ENCODE measurements at places on chromosomes 12 and 14. TPM values are rescaled to one million over a fixed set of nuclear protein-coding genes. Genes with fewer than 3 reads are reported as not detected.
A peak's percentile ranks its signal among the peaks of the same experiment; 100 is the strongest.

Gene PZP
- not detected for total RNA-seq

- no peak for DNase-seq
Observed at GRCh38 chr12:8987163-8987562, 2.2 kb upstream of the KLRG1 start.

Gene GYS2
- not detected for total RNA-seq

DNA sequence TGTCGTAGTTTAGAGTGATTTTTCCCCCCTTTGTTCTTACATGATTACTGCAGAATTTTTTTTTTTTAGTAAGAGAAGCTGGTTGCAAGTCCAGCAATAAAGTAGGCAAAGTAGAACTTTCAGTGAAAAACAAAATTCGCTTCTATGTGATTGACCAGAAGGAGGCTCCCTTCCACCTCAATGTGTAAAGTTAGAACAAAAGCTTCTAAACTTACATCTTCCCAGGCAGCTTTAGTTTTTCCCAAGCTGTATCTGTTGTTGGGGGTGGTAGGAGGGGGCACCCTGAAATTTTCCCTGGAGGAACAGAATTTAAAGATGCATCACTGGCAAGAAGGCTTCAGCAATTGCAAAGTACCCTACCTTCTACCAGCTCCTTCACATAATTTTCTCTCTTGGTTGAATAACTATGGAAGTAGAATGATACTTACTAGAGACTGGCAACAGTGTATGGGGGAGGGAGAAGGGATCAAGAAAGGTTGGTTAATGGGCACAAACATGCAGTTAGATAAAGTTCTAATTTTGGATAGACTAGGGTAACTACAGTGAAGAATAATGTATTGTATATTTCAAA is 87.3 kb upstream of the E2F7 start:
- DNase-seq = peak; percentile 85

DNA sequence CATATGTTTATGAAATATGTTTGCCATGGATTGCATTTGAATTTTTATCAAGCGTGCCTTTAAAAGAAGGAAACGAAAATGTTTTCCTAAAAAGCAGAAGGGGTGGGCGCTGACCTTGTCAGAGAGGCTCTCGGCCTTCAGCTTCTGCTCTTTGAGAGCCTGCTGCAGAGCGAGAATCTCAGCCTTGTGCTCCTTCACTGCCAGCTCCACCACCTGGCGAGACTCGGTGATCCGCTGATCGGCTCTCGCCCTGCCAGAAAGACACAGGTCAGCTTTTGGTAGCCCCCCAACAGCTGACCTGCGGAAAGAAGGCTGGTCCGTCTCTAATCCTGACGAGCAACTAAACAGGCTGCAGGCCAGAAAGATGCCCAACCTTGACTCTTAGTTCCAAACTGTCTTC is 62.4 kb downstream of the PRKAB1 start:
- DNase-seq = no peak

DNA sequence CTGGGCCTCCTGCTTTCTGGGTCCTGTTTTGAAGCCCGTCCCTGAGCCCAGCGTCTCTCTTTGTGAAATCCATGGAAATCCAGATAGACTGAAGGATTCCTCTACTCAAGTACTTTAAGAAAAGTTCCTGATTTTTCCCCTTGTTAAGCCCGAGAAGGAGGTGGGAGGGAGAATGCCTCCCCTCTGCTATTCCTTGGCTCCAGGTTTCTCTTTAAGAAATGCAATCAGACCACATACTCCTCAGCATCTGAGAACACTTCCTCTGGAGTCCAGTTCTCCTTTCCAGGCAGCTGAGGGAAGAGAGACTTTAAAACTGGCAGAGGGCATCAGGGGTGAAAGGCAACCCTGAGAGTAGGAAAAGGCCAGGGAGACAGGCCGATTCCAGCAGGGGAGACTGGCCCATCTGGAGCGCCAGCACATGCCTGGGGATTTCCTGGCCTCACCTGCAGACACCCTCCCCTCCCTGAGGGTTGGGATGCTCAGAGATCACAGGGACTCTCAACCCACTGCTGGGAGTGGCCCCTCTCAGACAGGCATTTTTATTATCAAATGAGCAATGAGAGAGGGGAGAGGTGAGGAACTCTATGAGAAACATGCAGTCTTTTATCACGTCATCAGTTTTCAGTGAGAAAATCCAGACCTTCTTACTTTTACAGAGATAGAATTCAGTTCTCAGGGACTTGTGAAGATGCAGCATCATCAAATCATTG is 2.0 kb upstream of the EMP1 start:
- DNase-seq = peak; percentile 68

GRCh38 chr12:48125985-48126384 is 6.8 kb downstream of the PFKM start:
- no peak for DNase-seq

Gene TSPAN8
- total RNA-seq = 15.5 TPM

Gene NPFF
- not detected for total RNA-seq

- DNase-seq = no peak
Observed at GRCh38 chr12:108839890-108840230, 17.5 kb downstream of the SSH1 start.

DNA sequence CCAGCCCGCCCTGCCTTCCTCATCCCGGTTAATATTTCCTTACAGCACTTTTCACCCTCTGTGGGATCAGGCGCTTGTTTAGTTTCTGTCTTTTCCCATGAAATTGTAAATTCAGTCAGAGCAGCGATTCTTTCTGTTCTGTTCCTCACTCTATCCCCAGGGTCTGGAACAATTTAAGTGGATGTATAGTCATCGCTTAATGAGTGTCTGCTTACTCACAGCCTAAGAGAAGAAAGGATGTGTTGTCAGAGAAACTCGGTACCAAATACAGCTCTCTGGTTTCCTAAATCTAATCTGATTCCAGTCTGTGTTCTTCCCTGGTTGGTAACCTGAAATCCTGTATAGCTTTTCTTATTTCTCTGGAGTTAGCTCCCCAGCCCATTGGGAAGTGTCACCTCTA is 44.9 kb downstream of the FOS start:
- peak; percentile 30 for DNase-seq

Gene CKB
- total RNA-seq = 29.3 TPM

Gene SERPINA1
- total RNA-seq = not detected

- peak; percentile 75 for DNase-seq
Observed at GRCh38 chr12:55736780-55737580, 5.9 kb upstream of the GDF11 start.

Gene OTX2
- not detected for total RNA-seq

- DNase-seq = peak; percentile 25
Observed at GRCh38 chr14:92759300-92759678, 10.9 kb upstream of the LGMN start.

- peak; percentile 6 for DNase-seq
Observed at GRCh38 chr14:66293533-66294105, 192.6 kb upstream of the CCDC196 start.

Gene CFAP251
- total RNA-seq = 8.8 TPM

- DNase-seq = no peak
Observed at GRCh38 chr14:85602345-85602744, 72.4 kb downstream of the FLRT2 start.

GRCh38 chr14:38848243-38848935 is 254.6 kb downstream of the SEC23A start:
- no peak for DNase-seq

DNA sequence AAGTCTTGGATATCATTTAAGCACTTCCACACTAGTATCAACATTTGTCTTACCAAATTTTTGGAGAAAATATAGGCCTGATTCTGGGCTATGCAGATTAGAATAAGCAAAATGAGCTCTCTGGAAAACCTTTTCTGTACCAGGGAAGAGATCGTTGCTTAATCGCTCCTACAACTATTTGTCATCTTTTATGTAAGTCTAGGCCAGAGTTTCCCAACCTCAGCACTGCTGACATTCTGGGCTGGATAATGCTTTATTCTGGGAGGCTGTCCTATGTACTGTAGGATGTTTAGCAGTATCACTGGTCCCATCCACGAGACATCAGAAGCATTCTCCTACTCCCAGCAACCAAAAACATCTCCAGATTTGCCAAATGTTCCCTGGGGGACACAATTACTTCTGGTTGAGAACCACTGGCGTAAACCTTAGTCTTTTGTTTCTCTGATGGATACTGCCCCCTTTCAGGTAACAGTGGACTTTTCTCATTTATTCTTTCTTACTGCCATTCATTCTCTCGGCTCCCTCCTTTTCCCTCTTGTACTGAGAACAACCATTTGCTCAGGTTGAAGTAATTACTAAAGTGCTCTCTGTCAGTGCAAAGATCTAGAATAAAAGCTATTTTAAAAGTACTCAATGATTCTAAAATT is 316.9 kb upstream of the E2F7 start:
- peak; percentile 37 for DNase-seq

Gene HDAC7
- 78.8 TPM for total RNA-seq

DNA sequence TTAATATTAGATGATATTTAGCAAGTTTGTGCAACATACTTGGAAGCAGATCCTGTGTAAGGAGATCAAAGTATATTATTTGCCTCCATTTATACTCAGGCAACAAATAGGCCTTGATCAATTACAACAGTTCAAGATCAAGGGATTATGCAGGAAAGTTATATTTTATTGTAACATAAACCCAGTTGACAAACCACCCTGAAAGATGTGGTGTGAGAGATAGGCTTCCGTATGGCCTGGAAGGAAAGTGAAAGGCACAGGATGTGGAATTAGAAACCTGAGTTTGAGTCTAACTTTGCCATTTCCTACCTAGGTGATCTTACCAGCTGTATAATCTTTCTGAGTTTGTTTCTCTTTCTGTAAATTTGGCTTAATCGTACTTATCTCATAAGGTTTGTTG is 284.1 kb downstream of the BMP4 start:
- no peak for DNase-seq

Gene GAS2L3
- total RNA-seq = 38.0 TPM

- no peak for DNase-seq
Observed at GRCh38 chr14:88196116-88196890, 126.8 kb downstream of the KCNK10 start.

GRCh38 chr12:30932881-30933280 is 6.3 kb downstream of the TSPAN11 start:
- DNase-seq = no peak

- no peak for DNase-seq
Observed at GRCh38 chr12:109430244-109430643, 46.9 kb downstream of the KCTD10 start.

DNA sequence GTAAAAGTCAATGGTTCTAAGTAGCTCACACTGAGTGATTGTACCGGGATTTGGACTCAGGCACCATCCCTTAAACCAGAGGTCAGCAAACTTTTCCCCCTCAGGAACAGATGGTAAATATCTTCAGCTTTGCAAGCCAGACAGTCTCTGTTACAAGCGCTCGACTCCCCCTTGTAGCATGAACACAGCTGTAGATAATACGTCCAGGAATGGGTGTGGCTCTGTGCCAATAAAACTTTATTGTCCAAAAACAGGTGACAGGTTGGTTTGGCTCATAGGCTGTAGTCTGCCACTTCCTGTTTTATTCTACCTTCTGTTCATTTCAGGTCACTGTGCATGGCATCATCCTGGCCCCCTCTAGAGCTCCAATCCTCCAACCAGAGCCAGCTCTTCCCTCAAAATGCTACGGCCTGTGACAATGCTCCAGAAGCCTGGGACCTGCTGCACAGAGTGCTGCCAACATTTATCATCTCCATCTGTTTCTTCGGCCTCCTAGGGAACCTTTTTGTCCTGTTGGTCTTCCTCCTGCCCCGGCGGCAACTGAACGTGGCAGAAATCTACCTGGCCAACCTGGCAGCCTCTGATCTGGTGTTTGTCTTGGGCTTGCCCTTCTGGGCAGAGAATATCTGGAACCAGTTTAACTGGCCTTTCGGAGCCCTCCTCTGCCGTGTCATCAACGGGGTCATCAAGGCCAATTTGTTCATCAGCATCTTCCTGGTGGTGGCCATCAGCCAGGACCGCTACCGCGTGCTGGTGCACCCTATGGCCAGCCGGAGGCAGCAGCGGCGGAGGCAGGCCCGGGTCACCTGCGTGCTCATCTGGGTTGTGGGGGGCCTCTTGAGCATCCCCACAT is 7.6 kb downstream of the BDKRB1 start:
- no peak for DNase-seq

DNA sequence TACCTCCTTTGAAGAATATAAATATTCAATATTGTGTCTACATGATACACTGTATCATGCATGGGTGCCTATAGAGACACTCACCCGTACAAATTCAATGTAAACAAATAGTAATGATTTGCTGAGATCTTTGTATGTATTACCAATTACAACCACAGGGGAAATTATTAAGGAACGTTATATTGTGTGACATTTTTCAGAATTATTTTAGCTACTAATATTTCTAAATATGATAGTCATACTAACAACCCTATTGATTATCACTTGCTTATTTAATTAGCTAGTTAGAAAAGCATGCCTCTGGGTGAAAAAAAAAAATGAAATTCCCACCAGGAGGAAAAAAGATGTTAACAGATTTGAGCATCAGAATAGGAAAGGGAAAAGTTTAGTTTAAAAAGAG is 2.1 kb downstream of the SOX5 start:
- no peak for DNase-seq

- DNase-seq = no peak
Observed at GRCh38 chr12:53197011-53197640, 9.9 kb downstream of the ITGB7 start.

GRCh38 chr12:6124411-6125309 is at the start of gene VWF:
TSS of gene VWF (minus strand) at chr12:6124670. CDS start at chr12:6123196, 1,474 bp downstream.
- DNase-seq = no peak

DNA sequence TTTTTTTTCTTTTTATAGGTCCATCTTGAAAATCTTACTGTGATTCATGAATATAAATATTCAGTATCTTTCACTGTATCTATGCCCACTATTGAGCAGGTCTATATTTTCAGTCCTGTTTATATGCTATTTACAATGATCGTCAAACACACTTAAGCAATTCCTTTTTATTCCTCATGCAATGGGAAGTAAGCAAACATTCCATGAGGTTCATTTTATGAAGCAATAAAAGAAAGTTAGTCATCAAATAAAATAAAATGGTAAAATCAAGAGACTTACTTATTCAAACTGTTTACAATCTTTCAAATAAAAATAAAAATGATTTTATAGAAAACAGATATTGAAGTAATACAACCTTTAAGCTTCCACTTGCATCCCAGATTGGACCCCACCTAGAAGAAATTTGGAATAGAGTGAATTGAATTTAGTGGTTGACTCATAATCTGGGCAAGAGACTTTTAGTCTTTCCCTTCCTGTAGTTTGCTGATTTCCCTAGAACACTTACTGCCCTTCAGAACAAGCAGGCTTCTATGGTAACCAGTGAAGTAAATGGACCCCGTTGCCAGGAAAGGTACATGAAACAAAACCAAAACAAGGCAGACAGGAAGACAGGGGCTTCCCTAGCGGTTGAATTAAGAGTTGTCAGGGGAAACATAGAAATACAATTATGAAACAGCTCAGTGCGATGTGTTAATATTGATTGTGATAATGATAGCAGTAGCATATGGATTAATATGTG is 241.0 kb upstream of the ATP2B1 start:
- peak; percentile 77 for DNase-seq

- no peak for DNase-seq
Observed at GRCh38 chr12:125512541-125513298, 447.5 kb downstream of the AACS start.

- DNase-seq = no peak
Observed at GRCh38 chr12:4225571-4225970, 48.0 kb upstream of the CCND2 start.

- DNase-seq = peak; percentile 57
Observed at GRCh38 chr14:57486767-57487379, 6.8 kb downstream of the CCDC198 start.

Gene LBHD2
- total RNA-seq = not detected

Gene ST8SIA1
- total RNA-seq = 4.6 TPM

- no peak for DNase-seq
Observed at GRCh38 chr14:81247271-81247766, 26.6 kb upstream of the GTF2A1 start.

All from fibroblast of the aortic adventitia (primary cell).